ENCODE measurements at places on chromosomes 7 and 10. TPM values are rescaled to one million over a fixed set of nuclear protein-coding genes. Genes with fewer than 3 reads are reported as not detected.

DNA sequence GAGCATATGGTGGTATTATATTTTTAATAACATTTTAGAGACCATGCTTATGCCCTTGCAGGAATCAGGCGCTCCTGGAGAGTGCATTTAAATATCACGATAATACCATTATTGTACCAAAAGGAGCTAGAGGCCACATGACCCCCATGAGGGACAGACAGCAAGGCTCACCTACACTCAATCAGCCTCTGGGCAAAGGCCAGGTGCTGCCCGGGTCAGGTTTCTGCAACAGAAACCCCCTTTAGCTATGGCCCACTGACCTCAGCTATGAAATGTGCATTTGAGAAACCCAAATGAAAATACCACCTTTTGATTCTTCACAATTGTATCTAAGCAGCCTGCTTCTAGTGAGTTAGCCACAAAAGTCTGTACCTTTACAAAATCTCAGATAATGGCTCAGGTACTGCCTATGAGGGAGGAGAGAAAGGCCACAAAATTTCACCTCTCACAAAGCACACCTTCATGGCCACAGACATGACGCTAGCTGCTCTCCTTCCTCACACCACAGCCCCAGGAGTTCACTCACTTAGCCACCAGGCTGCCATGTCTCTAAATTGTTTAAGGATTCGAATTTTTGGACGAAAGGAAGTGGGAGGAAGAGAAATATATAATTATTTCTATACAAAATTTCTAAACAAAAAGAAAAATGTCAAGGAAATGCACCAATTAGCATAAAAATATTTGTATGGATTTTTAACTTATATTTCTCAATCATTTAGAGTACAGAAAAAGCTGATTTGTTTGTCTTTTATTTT lies 79.9 kb downstream of the GLI3 start:
- DNase-seq: no peak

- no peak for DNase-seq
These were observed 276.3 kb downstream of the CSTF2T start for GRCh38 chr10:51423121-51423452.

DNA sequence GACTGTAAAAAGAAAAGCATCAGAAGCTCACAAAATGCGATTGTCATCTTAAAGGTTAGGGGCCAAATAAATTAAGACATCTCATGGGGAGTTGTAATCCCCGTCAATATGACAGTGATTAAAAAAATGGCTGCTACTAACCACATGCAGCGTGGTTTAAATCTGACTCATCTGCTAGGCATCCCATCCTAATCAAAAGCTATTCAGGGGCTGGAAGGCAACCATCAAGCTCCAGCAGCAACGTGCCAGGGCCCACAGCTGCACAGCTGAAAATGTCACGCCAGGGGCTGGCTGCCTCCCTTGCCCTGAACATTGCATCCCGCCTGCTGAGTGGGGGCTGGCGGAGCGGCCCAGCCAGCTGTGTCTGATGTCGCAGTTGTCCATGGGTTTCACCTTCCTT lies 66.3 kb upstream of the FRMD4A start:
- DNase-seq: no peak

DNA sequence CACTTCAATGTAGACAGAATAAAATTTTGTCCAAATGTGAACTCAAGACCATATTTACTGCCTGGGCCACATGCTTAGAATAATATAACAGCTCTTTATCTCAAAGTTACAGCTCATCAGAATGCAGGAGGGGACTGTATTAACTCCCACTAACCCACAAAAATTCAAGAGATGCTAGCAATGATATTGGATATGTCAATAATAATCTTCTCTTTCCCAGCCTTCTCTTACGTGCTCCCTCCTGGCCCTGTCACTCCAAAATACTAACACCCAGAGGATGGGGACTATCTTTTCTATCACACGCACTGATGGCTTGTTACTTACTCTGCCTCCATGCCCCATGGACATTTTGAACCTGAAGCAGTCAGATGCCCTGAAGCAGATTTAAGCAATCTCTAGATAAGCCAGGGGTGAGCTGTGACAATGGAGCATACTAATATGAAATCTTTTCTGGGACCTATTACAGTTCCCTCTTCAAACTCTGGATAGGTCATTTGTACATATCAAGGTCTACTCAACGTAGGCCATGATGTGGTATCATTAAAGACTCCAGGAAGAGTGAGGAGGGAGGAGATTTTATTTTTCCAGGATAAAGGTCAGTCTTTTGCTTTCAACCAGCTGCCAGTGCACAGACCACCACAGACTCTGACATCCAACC lies 803.0 kb downstream of the GRM8 start:
- DNase-seq: no peak

- DNase-seq: no peak
These were observed 104.7 kb upstream of the EEPD1 start for GRCh38 chr7:36048141-36048901.

DNA sequence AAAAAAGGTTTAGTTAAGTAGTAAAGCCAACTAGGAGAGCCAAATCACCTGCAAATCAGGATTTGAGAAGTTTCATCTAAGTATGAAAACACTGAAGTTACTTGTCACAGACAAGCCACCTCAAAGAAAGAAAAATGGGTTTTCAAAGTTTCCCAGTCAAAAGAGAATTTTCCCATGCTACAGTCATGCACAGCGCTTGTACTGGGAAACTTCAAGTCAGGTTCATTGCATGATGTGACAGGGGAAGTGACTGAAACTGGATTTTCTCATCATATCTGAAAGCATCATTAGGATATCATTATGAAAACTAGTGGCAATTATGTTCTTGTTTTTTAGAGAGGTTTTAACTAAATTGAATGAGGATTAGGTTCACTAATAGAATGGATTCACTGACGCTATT lies 167.0 kb downstream of the SGMS1 start:
- no peak for DNase-seq

DNA sequence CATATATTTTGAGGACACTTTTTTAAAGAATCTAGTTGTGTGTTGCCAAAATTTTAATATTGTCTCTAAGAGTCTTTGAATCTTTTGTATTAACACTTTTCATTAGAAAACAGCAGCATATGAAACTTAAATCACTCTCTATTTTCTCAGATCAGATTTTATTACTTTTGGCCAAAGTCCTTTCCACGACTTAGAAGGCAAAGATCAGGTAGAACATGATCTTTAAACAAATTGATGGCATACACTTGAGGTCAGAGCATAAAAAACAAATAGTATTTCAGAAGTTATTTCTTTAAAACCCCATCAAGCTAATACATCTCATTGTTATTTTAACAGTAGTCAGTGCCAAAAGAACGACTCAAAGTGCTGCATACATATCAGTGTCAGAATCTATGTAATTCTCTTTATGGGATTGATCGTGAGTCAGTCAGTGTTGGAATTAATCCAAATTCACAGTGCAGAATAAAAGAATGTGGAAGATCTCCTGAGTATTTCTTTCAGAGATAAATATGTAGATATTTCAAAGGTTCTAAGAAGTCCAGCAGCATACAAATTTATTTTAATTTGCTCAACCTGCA lies 9.6 kb upstream of the AGMO start:
- no peak for DNase-seq

ADRA2A gene
- total RNA-seq: 14.2 TPM

GPR141 gene
- total RNA-seq: not detected

PDCD11 gene
- total RNA-seq: 22.8 TPM

NCF1 gene
- not detected for total RNA-seq

Measured in vagina (tissue), 2 donors.